ENCODE measurements at places on chromosomes 11 and 22.
A peak's percentile ranks its signal among the peaks of the same experiment; 100 is the strongest.

- no peak for DNase-seq
Observed at GRCh38 chr22:49076300-49077035, 751.2 kb downstream of the BRD1 start.

DNA sequence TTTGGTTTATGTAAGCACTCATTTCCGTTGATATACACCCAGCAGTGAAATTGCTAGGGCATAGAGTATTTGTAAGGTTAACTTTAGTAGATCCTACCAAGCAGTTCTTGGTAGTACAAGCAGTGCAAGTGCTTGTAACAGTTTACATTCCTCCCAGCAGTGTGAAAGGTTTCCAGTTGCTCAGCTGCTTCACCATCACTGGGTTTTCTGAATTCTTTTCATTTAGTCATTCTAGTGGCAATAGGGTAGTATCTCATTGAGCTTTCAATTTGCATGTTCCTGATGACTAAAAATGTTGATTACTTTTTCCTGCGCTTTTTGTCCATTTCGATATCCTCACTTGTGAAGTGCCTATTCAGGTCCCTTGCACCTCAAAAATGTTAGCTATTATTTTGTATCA lies 34.3 kb downstream of the ZNF202 start:
- no peak for DNase-seq

GRCh38 chr11:112922606-112923005 lies 38.6 kb upstream of the NCAM1 start:
- no peak for DNase-seq

DNA sequence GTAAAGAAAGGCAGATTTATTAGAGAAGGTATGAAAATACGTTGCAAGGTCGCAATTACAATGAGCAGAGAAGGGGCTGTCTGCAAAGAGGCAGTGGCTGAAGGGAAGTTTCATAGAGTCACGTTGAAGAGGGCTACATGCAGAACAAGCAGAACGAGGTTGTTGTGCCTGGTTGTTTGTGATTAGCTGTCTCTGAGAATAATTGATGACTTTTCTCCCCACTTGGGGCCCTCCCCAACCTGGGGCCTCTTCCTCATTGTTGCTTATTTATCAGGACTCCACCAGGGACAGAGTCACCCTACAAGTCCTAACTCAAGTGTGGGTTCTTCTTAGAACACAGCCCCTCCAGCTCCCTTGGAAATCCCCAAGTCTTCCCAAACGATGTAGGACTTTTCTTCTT lies 29.1 kb downstream of the CSF2RB start:
- no peak for DNase-seq

DNA sequence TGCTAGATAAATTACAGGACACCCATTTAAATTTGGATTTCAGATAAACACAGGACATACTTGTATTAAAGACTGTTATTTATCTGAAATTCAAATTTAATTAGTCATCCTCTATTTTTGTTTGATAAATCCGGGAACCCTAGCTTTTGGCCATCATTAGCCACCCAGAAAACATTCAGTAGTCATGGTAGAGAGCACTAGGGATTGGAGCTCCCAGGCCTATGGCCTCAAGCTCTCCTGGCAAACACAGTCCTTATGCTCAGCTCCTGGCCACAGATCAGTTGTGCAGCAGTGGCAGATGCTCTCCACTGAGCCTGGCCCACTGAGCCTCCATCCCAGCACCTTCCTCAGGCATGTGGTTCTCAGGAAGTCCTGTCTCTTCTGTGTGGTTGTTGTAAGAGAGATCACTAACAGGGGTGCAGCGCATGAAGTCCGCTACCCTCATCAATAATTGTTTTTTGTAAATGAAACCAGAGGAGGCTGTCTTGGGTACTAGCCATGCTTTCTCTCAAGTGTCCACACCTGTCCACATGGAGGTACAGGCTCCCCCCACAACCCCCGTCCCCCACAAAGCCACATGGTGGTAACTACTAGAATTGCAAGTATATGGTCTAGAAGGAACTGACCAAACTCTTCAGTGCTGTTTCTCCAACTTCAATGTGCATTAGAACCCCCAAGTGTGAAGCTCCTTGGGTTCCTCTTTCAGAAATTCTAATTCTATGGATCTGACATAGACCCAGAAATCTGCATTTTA lies 1.1 kb upstream of the IRAG1 start:
- DNase-seq = no peak

- no peak for DNase-seq
Observed at GRCh38 chr11:8381343-8381742, 117.7 kb upstream of the LMO1 start.

- peak; percentile 81 for DNase-seq
Observed at GRCh38 chr11:35040221-35040942, 98.6 kb upstream of the CD44 start.

DNA sequence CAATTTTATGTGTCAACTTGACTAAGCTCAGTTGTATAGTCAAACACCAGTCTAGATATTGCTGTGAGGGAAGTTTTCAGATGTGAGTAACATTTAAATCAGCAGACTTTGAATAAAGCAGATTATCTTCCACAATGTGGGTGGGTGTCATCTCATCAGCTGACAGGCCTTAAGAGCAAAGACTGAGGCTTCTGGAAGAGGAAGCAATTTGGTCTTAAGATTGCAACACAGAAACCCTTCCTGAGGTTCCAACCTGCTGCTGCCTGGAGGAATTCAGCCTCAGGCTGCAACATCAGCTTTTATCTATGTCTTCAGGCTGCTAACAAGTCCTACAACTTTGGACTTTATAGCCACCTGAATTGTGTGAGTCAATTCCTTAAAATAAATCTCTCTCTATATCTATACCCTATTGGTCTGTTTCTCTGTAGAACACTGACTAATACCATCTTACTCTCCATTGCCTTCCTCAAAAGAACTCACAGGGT lies 277.2 kb upstream of the PLET1 start:
- no peak for DNase-seq

DNA sequence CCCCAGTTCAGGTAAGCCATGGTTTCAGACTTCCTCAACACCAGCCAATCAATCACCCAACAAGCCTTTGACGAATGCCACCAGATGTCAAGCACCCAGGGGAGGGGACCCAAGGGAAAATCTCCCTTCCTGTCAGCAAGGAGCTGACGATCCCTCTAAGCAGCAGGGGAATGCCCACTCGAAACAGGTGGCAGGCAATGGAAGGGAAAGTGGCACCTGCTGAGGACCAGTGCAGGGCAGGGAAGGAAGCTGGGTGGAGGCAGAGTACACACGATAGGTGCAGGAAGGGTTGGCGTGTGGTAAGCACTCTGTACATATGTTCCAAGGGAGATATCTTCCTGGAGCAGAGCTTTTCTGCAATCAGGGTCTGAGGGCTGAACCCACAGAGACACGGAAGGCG lies 11.7 kb upstream of the CREB3L1 start:
- DNase-seq = no peak

DNA sequence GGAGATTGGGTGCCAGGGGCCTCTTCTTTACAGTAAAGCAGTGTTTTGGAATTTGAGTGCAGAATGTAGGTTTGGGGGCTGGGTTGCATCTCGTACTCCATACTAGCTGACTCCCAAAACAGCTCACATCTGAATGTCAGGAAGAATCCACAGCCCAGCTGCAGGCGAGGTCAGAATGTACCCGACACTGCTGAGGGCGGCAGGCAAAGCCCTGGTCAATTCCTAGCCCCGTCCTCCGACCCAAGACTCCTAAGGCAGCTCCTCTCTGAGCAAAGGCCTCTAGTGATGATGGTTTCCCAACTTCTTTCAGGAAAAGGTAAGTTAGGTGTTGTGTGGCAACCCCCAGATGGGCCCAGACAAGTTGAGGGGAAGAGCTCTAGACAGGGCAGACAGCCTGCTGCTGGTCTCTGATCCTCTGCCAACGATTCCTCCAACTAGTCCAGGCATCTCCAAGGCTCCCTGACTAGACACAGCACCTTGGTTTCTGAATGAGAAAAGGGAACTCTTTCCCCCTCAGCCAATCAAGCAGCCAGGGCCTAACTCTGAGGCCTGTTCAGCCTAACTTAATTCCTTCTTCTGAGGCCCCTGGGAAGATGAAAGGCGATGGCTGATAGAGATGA lies 8.6 kb downstream of the LARGE2 start:
- DNase-seq = no peak

DNA sequence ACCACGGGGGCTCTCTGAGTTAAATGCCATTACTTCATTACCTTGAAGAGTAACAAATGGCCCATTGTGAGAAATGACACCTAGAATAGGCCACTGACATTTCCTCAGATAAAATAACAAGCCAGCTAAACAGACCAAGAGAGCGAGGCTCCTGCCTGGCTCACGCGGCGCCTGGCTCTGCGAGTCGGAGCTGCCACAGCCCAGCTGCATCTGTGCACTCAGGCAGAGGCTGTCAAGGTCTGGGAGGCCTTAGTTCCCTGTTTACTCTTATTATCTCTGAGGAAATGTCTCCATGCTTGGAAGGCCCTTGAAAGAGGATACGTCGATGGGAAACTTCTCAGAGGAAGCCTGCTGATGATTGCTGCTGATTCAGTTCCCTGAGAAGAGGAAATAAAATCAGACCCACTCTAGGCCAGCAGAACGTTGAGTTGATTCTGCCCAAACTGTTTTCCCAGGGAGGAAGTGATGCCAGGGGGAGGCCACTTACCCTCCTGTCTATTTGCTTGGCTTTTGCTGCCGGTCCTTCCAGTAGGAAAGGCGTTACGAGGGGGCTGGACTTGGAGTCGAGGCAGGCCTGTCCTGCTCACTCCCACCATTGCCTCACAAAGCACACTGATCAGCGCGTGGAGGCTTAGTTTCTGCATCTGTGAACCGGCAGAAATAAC lies 208.8 kb downstream of the TBC1D22A start:
- no peak for DNase-seq

GRCh38 chr22:49606562-49607290 lies 220.9 kb downstream of the BRD1 start:
- no peak for DNase-seq

DNA sequence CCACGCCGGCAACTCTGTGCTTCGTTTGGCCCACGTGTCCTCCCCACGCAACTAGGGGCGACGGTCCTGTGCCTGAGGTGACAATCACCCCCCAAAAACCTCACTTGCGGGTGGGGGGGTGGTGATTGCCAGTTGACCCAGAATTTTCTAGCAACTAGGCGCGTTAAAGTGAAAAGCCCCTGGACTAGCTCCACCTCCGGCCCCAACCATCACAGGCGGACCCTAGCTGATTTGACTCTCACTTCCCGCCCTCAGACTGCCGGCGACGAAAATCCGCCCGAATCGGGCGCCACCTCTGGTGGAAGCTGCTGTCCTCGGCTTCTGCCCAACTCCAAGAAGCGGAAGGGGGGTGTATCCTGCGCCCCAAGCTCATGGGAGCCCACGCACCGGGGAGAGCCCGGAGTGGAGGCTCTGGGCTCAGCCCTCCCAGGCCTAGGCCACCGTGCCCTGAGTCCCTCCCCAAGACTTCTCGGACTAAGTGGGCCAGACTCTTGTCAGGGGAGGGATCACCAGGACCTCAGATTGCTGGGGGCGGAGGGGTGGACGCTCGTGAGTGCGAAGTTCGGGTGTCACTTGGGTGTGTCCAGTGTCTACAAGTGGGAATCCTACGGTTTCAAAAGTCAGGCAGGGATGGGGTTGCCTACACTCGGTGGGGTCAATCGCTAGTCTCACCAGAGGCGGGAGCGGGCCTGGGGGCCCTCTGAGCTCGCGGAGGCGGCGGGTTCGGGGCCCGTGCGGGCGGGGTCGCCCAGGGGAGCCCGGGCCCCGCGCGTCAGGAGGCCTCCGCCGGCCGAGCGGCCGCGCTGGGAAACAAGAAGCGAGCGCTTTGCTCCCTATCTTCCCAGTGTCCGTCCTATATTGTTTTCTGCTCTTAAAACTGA lies 12.3 kb downstream of the PAX6 start:
- peak; percentile 49 for DNase-seq

- DNase-seq = no peak
Observed at GRCh38 chr11:73549376-73549775, 48.5 kb downstream of the FAM168A start.

DNA sequence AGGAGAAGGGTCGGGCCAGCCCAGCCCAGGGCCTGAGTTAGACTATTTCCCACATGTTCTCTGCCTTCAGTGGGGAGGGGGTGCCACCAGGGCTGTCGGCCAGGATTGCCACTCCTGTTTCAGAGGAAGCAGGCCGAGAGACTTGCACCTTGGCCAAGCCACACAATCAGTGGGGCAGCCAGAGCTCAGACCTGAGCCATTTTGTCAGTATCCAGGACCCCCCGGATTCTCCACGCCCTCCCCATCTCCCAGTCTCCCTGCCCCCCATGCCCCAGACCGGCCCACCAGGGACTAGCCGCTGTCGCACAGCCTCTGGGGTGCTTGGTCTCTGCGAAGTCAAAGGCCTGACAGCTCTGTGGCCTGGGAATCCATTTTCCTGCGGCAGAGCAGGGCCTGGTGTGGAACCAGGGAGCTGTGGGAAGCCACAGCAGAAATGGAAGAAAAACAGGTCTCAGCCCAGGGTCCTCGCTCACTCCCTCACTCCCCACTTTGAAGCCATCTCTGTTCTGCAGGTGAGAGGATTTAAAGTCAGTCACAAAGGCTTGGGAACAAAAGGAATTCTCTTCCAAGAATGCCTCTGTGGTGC lies 25.5 kb upstream of the MGAT3 start:
- DNase-seq = no peak

DNA sequence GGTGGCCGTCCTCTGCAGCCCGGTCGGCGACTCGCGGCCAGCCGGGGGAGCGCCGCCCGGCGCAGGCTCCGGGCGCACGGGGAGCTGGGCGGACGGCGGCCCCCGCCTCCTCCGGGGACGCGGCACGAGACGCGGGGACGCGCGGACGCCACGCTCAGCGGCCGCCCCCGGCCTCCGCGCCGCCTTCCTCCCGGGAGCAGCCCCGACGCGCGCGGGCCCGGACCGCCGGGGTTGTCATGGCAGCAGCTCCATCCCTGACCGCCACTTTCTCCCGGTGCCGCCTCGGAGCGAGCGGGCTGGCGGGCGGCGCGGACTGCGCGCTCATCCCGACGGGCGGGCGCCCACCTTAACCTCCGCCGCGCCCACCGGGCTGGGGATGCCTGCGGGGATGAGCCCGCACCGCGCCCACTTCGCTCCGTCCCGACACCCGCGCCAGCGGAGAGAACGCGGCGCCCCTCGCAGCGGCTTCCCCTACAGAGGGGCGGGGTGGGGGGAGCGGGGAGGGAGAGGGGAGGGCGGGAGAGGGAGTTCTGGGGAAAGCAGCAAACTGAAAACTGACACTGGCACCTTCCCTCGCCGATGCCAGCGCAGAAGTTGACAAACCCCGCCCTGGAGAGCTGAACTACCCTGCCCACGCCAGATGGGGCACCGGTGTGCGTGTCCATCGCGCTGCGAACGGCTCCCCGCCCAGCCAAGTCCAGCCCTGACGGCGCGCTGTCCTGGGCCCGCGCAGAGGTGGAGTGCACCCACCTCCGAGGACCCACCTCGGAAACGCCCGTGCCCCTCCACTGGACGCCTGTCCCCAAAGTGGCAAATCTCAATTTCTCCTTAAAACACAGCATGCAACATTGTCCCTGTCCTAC lies 588.4 kb downstream of the OPCML start:
- no peak for DNase-seq
